ENCODE measurements at places on chromosomes 4 and X.
A peak's percentile ranks its signal among the peaks of the same experiment; 100 is the strongest.

- H3K36me3 ChIP-seq: no peaks in the 10 kb centered on the region
- no peak for DNase-seq
- no peak overlapping the region for H3K4me3 ChIP-seq
Measured at GRCh38 chr4:23114538-23114937, 421.8 kb downstream of the GBA3 start.

DNA sequence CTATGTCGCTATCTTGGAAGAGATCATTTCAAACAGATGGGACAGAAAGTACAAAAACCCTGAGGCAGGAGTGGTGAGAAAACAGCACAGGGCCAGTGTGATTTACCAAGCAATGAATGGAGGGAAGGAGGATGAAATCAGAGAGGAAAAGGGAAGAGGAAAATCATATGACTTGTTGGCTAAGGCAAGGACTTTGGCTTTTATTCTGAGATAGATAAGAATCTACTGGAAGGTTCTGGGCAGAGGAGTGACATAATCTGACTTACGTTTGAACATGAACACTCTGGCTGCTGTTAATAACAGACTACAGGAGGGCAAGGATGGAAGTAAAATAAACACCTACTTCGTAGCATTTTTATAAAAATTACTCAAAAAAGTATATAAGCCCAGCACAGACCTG lies 207.8 kb upstream of the SLC7A11 start:
- no peaks in the 10 kb centered on the region for H3K27me3 ChIP-seq
- H3K27ac ChIP-seq: no peak overlapping the region
- H3K36me3 ChIP-seq: no peaks in the 10 kb centered on the region
- H3K4me1 ChIP-seq: no peaks in the 10 kb centered on the region

DNA sequence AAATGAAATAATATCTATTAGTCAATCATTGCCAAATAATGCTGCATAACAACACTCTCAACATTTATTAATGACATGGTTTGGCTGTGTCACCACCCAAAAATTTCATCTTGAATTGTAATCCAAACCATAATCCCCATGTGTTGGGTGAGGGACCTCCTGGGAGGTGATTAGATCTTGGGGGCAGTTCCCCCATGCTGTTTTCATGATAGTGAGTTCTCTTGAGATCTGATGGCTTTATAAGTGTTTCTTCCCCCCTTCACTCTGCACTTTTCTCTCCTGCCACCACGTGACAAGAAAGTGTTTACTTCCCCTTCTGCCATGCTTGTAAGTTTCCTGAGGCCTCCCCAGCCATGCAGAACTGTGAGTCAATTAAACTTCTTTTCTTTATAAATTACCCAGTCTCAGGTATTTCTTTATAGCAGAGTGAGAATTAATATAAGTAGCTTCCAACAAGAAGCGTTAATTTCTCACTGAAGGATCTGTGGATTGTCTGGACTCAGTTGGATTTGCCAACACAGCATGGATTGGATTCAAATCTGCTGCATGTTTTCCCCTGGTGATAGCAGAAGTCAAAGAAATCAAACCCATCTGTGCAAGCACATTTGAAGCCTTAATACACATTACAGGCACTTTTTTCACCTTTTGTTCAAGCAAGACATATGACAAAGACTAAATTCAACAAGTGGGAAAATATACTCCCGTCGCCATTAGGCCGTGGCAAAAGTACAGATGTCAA lies 216.6 kb downstream of the PDGFC start:
- no peaks in the 10 kb centered on the region for H3K4me1 ChIP-seq
- H3K27me3 ChIP-seq: no peaks in the 10 kb centered on the region
- no peak overlapping the region for H3K27ac ChIP-seq
- H3K36me3 ChIP-seq: peaks cover 6% of the 10 kb centered on the region
- no peak overlapping the region for H3K4me3 ChIP-seq

GRCh38 chr4:38495446-38495845 lies 168.6 kb upstream of the KLF3 start:
- no peaks in the 10 kb centered on the region for H3K4me1 ChIP-seq
- no peak overlapping the region for H3K27ac ChIP-seq
- no peaks in the 10 kb centered on the region for H3K36me3 ChIP-seq
- H3K27me3 ChIP-seq: no peaks in the 10 kb centered on the region

DNA sequence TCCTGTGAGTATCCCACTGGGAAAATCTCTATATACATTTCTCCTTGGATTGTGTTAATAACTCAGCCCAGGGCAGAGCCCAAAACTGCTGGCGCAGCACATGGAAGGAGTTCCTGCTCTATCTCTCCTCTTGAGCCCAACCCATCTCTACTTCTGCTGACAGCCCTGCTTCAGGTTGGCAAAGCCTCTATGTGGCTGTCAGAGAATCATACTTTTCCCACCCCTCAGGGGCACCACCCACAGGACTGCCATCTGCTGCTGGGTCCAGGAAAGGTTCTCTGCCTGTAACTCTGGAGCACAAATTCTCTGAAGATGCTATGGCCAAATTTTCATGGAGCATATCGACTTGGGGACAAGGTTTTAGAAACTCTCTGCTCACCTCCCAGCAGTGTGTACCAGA lies 278.5 kb upstream of the EMCN start:
- DNase-seq: no peak
- no peak overlapping the region for H3K4me3 ChIP-seq
- H3K4me1 ChIP-seq: no peaks in the 10 kb centered on the region
- no peak overlapping the region for H3K27ac ChIP-seq

GRCh38 chrX:141469469-141469868 lies 115.1 kb downstream of the SPANXA1 start:
- H3K27me3 ChIP-seq: no peaks in the 10 kb centered on the region
- H3K4me3 ChIP-seq: no peak overlapping the region
- no peaks in the 10 kb centered on the region for H3K36me3 ChIP-seq
- no peak for DNase-seq
- H3K4me1 ChIP-seq: no peaks in the 10 kb centered on the region

- H3K36me3 ChIP-seq: no peaks in the 10 kb centered on the region
- no peak for DNase-seq
- H3K4me1 ChIP-seq: no peaks in the 10 kb centered on the region
- no peak overlapping the region for H3K4me3 ChIP-seq
Measured at GRCh38 chrX:6685489-6685888, 150.6 kb upstream of the VCX3A start.

DNA sequence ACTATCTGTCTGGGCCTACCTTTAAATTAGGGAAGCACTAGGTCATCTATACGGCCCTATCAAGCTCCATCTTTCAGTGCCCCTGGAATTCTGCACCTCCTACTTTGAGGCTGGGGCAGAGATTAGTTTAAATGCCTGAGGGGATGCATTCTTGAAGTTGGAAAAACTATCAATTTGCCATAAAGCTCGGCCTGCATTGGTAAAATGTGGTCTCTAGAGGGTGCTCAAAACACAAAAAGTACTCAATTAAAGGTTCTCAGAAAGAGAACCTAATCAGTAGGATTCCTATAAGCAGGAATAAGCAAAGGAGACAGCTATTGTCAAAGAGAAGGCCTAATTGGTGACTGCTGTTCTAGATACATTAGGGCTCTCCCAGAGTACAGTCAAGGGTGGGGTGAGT lies 111.7 kb downstream of the AMER1 start:
- no peaks in the 10 kb centered on the region for H3K4me1 ChIP-seq
- no peak overlapping the region for H3K4me3 ChIP-seq
- DNase-seq: peak; percentile 0

DNA sequence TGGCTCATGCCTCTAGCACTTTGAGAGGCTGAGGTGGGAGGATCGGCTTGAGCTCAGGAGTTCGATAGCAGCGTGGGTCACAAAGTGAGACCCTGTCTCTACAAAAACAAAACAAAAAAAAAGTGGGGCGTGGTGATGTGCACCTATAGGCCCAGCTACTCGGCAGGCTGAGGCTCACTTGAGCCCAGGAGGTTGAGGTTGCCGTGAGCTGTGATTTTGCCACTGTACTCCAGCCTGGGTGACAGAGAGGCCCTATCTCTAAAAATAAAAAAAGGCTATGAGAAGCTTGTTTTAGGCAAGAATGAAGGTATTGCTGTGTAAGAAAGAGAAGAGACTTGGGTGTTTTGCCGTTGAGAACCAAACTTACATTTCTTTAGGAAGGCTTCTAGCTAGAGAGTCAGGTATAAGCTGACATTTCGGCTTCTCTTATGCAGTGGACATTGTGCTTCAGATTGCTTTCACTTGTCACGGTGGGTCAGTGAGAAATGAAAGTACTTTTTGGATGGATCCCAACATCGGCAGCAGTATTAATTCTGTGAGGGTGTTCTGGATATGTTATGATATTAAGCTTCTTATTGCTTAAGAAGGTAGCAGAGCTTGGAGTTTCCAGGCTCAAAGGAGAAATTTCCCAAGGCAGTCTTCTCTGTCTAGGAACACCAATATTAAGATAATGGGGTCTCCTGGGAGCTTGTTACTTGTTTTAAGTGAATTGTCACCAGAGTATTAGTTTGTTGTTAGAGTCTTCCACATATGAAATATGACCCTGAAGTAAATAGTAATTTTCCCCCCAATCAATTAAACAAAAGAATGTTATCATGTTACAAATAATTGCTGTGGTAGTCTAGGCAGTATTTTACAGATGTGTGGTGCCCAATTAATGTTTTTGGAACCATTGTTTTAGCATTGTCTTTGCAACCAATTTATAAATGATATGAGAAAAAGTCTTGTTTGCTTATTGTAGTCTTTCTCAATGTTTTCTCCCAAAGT lies 17.6 kb downstream of the TMEM131L start:
- peaks cover 3% of the 10 kb centered on the region for H3K36me3 ChIP-seq
- H3K4me3 ChIP-seq: no peak overlapping the region
- no peaks in the 10 kb centered on the region for H3K27me3 ChIP-seq
- peaks cover 22% of the 10 kb centered on the region for H3K4me1 ChIP-seq

DNA sequence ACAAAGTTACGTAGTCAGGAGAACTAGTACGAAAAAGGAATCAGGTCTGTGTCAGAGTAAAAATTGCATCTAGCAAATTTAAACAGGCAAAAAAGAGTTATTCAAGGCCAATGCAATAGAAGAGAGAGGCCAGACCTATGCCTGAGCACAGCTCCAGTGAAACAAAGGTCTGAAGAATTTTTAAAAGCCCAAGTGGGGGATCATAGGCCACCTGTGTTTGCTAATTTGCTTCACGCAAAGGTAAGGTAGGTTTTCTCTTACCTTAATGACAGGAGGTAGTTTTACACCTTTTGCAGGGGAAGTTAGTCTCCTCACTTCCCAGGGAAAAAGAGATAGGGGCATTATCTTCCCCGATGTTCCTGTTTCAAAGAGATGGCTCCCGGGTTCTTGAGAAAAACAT lies 448.6 kb upstream of the TECRL start:
- H3K27me3 ChIP-seq: no peaks in the 10 kb centered on the region
- H3K36me3 ChIP-seq: no peaks in the 10 kb centered on the region
- H3K4me1 ChIP-seq: no peaks in the 10 kb centered on the region
- no peak for DNase-seq
- no peak overlapping the region for H3K4me3 ChIP-seq
- H3K27ac ChIP-seq: no peak overlapping the region

GRCh38 chrX:130120746-130121504 lies 10.6 kb upstream of the ELF4 start:
- H3K4me3 ChIP-seq: peak overlapping the region; percentile 48
- peaks cover 25% of the 10 kb centered on the region for H3K4me1 ChIP-seq
- H3K27me3 ChIP-seq: no peaks in the 10 kb centered on the region
- DNase-seq: peak; percentile 83
- no peak overlapping the region for H3K27ac ChIP-seq
- H3K36me3 ChIP-seq: no peaks in the 10 kb centered on the region

DNA sequence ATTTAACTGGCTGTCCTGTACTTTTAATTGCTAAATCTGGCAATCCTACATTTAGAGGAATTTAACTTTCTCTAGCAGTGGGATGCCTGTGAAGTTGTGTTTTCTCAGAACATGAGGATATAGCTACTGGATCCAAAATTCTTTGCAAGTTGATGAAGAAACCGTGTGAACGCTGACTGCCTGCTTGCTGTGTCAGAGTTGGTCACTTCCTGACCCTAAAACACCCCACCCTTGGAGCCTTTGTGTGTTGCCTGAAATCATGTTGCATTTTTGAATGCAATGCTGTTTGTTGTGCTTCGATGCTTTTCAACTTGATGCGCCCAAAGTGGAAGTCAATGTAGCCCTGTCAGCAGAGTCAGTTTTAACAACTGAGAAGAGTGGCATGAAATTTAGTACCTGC lies 211.2 kb downstream of the ANK2 start:
- no peak for DNase-seq
- H3K36me3 ChIP-seq: peaks cover 11% of the 10 kb centered on the region
- no peaks in the 10 kb centered on the region for H3K4me1 ChIP-seq
- no peak overlapping the region for H3K27ac ChIP-seq

DNA sequence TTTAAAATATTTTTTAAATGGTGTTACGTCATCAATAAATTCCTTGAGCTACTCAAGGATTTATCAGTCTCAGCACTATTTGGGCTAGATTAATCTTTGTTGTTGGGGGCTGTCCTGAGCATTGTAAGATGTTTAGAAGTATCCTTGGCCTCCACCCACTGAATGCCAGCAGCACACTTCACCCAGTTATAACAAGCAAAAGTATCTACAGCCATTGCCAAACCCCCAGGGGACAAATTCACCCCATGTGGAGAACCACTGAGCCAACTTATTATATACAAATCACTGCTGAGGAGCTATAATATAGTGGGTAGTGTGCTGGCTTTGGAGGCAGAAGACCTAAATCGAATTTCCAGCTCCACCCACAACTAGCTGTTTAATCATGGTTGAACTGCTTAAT lies 58.3 kb downstream of the ATP10D start:
- DNase-seq: no peak
- H3K4me1 ChIP-seq: peaks cover 3% of the 10 kb centered on the region
- H3K4me3 ChIP-seq: no peak overlapping the region

DNA sequence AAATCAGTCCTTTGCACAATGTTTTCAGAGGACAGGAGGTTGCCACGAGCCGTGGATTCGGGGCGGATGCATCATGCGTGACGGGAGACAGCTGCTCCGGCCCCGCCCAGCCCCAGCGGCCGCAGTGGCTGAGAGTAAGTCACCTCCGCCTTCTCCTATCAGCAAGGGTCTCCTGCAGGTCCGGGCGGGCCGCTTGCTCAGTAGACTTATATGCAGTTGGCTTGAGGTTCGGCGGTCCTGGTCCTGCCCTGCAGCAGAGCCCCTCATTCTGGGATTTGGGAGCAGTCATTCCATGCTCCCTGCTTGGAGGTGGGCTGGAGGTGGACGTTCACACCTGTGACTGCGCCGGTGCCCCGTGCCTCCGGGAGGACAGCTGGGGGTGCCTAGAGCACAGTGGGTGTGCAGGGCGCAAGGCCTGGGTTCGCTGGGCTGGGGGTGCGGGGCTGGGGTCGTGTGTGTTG lies 86.3 kb upstream of the ADRA2C start:
- no peak overlapping the region for H3K4me3 ChIP-seq
- H3K27me3 ChIP-seq: peaks cover 19% of the 10 kb centered on the region
- H3K4me1 ChIP-seq: peaks cover 3% of the 10 kb centered on the region
- peaks cover 4% of the 10 kb centered on the region for H3K36me3 ChIP-seq
- H3K27ac ChIP-seq: no peak overlapping the region
- DNase-seq: no peak

DNA sequence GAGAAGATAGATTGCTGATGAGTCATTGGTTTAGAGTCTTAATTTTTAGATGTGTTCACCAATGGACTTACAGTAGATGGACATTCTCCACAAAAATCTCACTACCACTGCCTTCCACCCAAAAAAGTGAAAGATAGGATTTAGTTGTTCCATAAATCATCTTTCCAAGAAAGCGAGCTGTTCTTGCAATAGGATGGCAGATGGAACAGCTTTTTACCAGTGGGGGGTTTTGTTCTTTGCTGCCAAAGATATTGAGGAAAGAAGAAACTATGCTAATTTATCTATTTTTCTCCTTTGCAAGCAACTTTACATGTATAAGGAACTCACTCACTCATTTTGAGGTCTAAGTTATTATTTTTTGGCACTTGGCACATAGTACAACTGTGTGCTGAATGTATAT lies 109.5 kb downstream of the ADGRL3 start:
- H3K36me3 ChIP-seq: no peaks in the 10 kb centered on the region
- H3K27me3 ChIP-seq: no peaks in the 10 kb centered on the region
- H3K27ac ChIP-seq: no peak overlapping the region
- H3K4me1 ChIP-seq: no peaks in the 10 kb centered on the region
- H3K4me3 ChIP-seq: no peak overlapping the region
- peak; percentile 60 for DNase-seq
